ENCODE measurements at places on chromosomes 7 and 10.
A peak's percentile ranks its signal among the peaks of the same experiment; 100 is the strongest.

- no peak for DNase-seq
Measured at GRCh38 chr10:124798364-124798763, 3.3 kb upstream of the ABRAXAS2 start.

DNA sequence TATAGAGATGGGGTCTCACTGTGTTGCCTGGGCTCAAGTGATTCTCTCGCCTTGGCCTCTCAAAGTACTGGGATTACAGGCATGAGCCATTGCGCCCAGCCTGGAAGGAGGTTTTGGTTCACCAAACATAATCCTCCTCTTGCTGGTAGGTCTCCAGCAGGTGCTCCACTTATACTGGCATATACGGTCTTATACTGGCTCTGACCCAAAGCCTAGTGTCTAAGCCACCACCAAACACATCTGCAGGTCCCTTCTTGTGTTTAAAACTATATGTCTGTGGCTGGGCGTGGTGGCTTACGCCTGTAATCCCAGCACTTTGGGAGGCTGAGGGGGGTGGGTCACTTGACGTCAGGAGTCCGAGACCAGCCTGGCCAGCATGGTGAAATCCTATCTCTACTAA, 5.4 kb downstream of the MBLAC1 start:
- DNase-seq: no peak

DNA sequence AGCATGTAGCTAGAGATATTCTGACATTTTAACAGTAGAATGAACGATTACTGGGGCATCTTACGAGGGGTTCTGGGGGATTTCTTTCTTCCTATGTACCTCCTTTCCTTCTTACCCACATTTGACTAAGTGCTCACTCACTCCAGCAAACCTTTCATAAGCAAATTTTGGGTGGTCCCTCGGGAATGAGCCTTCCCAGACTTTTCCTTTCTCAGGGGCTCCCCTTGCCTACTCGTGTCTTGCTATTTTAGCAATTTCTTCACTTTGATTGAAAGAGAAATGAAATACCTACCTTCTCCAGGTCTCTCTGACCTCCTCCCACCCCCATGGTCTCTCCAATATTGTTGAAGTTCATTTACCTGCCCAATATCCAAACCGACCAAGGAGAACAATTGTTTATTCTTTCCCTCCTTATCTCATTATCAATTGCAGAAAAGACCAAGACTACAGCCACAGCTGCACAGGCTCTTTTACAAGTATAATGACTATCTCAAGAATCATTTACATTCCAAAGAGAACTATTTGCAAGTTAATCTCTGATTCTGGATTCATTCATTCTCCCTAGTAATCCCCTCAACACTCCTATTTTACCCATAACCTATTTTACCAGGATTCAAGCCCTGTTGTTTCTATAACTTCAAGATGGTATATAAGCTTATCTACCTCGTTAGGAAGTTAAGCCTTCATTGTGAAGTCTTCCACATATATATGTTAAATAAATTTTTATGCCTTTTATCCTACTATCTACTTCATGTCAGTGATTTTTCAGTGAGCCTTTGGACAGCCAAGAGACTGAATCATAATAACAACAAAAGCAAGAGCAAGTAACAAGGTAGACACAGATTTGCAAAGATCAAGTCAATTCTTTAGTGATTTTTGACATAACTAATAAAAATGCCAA, 480.6 kb downstream of the IPMK start:
- no peak for DNase-seq

- no peak for DNase-seq
Measured at GRCh38 chr7:46486256-46487206, 565.5 kb upstream of the IGFBP3 start.

- DNase-seq: no peak
Measured at GRCh38 chr7:110470420-110470819, 620.5 kb upstream of the LRRN3 start.

DNA sequence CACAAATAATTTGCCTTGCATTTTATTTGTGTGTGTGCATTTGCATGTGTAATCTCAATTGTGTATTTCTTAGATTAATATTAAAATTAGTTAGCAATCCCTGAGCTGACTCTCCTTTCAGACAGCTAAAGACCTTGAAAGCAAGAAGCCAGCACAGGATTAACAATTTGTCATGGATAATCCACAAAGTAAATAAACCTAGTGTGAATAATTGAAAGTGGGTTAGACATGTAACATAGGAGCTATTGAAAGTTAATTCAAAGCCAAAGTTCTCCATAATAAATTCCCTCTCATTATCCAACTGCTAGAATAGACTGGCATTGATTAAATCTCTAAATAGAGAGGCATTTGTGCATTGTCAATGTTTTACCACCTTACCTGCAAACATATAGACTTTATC, 326.1 kb downstream of the PLXDC2 start:
- no peak for DNase-seq

DNA sequence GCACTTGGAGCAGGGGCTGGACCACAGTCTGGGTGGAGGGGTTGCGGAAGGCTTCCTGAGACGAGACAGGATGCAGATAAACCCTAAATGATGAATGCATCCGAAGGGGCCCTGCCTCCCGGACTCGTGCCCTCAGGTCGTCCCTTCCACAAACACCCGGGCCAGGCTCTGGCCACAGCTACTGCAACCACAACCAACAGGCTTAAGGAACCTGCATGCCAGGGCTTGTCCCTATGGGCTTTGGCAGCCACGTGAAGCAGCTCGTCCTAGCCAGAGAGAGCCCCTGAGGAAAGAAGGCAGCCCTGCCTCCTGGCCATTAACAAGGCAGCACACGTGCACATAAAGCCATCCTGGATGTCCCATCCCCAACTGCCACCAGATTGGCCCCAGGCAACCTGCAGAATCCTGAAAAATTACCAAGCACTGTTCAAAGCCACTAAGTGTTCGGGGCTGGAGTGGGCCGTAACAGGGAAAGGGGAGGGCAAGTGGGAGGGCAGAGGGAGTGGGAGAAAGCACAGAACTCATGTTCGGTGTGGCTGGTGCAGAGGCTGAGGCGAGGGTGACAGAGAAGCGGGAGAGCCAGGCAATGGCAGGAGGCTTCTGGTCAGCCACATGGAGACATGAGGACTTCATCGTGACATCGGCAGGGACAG, 62.7 kb downstream of the MAD1L1 start:
- no peak for DNase-seq

- DNase-seq: no peak
Measured at GRCh38 chr7:150908173-150908572, 55.9 kb downstream of the AOC1 start.

DNA sequence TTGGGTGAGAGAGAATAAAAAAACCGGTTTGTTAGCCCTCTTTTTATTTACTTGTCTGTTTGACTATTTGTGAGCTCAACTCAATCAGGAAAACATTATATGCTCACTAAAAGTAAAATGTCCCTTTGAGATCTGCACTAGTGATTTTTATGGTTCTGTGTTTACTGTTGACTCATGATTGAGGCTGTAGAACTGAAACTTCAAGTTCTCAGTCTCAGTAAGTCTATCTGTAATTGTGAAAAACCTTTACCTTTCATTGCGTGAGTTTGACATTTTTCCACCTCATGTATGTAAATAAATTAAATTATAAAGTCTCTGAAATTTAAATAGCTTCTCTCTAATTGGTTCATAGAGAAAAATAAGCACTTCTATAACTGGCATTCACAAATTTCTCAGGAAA, 17.0 kb upstream of the CASD1 start:
- DNase-seq: no peak

GRCh38 chr7:78326189-78326588, 527.6 kb downstream of the PHTF2 start:
- no peak for DNase-seq

- DNase-seq: no peak
Measured at GRCh38 chr10:65660006-65660405, 1265.8 kb upstream of the LRRTM3 start.

DNA sequence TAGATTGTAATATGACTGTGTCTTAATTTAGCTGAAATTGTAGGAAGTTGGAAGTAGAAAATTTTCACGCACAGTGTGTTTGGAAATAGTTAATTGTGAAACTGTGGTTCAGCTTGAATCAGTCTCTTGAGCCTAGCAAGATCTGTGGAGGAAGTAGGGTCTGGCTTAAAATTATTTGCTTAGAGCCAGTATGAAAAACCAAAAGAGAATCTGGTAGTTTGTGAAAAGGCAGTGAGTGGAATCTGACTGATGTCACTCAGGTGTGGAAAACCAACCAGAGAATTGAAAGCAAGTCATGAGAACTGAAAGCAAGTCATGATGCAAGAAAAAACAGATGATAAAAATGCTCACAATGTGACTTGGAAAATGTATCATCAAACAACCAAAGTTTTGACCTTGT, 11.5 kb downstream of the LIPJ start:
- DNase-seq: no peak

- no peak for DNase-seq
Measured at GRCh38 chr7:12706900-12707536, 19.6 kb downstream of the ARL4A start.

DNA sequence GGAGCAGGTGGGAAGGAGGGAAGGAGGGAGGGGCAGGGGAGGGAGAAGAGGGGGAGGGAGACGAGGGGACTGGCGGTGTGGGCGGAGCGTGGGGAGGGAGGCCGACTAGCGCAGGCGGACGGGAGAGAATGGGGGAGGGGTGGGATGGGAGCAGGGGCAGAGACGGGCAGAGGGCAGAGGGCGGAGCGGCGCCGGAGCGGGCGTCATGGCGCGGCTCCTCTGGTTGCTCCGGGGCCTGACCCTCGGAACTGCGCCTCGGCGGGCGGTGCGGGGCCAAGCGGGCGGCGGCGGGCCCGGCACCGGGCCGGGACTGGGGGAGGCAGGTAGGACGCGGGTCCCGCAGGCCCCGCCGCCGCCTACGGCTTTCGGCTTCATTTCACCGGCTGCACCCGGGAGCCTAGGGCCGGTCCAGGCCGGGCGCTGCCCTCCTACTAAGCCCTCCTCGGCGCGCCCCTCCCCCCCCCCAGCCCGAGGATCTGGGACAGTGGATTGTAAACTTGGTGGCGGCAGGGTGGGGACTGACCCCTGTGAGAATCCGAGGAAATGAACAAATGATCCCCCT, at the start of gene MSRB2:
TSS of gene MSRB2 (plus strand) at position 176 of the 562 bp plus-strand sequence. CDS start at position 206, 30 bp downstream.
- peak; percentile 64 for DNase-seq

DNA sequence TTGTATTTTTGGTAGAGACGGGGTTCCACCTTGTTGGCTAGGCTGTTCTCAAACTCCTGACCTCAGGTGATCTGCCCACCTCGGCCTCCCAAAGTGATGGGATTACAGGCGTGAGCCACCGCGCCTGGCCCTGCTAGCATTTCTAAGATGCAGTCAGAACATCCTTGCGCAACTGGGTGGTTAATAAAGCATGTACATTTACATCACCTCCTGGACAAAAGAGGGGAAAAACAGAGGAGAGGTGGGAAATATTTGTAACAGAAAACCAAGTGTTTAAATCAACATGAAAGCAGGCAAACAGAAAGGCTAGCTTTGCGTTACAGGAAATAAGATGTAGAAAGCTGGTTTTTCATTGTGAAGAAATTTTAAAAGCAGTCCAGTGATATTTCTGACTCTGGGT, 220.9 kb upstream of the KMT2E start:
- DNase-seq: no peak

- DNase-seq: no peak
Measured at GRCh38 chr10:26700884-26701630, 3.6 kb downstream of the PDSS1 start.

DNA sequence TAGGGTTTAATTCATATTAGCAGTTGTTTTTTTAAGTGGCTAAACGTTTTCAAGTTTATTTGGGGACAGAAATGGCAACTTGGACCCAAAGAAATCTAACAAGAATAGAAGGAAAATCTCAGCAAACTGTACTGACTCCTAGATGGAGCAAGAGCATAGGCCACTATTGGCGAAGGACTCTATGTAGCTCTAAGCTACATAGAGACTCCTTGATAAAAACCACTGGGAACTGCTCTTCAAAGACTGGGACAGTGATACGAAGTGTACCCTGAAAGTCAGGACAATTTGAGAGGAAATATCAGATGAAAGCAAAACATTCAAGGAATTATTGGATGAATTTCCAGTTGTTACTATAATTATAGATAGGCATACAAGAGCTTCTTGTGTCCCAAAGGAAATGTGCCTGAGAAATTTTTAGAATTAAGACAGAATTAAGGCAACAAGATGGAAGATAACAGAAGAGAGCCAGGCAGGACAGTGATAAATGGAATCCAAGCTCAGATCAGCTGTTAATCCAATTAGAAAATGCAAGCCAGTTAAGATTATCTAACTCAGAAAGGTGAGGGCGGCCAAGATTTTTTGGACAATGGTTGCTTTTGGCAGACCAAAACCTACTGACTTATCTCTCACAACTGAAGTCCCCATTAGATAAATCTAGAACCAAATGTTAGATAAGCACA, 103.7 kb upstream of the IFRD1 start:
- no peak for DNase-seq

DNA sequence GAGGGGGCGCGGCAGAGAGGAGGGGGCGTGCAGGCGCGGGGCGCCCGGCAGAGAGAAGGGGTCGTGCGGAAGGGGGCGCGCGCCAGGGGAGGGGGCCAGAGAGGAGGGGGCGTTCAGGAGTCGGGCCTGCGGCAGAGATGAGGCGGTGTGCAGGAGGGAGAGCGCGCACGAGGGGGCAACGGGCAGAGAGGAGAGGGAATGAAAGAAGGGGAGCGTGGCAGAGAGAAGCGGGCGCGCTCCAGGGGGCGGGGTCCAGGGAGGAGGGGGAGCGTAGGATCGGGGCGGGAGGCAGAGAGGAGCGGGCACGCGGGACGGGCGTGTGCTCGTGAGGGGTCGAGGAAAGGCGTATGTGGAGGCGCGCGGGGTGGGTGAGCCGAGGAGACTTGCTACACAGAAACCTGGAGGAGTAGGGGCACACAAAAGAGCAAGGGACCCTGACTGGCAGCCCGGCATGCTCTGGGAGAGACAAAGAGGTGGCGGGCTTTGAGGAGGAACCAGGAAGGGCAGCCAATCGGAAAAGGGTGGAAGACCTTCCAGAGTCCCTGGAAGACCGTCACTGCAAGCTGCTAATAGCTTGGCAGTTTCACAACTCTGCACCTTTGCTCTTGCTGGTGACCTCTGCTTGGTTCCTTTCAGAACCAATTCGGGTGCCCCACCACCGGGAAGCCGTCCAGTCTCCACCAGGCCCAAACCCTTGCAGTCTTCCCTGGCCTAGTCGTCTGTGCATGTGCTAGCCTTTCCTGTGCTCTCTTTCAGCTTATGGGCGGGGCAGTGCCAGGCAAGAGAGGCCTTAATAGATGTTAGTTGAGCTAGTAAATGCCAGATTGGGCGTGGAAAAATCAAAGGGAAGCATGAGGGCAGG, 639 bp downstream of the DYDC2 start:
- no peak for DNase-seq

GRCh38 chr7:117929237-117929636, 56.0 kb upstream of the CTTNBP2 start:
- no peak for DNase-seq

- DNase-seq: no peak
Measured at GRCh38 chr7:150955519-150956394, 22.4 kb downstream of the KCNH2 start.

- no peak for DNase-seq
Measured at GRCh38 chr7:149826344-149827088, 11.7 kb upstream of the ZNF862 start.
